ENCODE measurements at places on chromosomes 2 and 18.

DNA sequence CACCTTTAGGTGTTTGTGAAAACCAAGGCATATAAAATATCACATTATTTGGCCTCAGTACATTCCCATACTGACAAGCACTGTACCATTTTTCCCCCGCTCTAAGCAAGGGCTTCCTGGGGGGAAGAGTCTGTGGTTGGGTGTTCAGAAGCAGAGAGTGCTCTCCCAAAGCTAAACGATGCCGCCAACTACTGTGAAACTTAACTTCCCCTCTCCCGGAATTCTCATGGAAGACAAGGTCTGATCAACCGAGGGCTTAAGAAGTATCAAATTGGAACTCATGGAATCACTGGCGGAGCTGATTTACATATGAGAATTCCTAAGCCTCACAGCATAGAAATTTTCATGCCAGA lies 433 bp upstream of the MFF start:
- DNase-seq, result no peak

GRCh38 chr2:147250652-147251356 lies 594.0 kb upstream of the ACVR2A start:
- no peak for DNase-seq

- no peak for DNase-seq
These were observed 34.3 kb upstream of the ODC1 start for GRCh38 chr2:10482460-10482859.

GRCh38 chr2:103860016-103860415 lies 993.9 kb upstream of the POU3F3 start:
- no peak for DNase-seq

DNA sequence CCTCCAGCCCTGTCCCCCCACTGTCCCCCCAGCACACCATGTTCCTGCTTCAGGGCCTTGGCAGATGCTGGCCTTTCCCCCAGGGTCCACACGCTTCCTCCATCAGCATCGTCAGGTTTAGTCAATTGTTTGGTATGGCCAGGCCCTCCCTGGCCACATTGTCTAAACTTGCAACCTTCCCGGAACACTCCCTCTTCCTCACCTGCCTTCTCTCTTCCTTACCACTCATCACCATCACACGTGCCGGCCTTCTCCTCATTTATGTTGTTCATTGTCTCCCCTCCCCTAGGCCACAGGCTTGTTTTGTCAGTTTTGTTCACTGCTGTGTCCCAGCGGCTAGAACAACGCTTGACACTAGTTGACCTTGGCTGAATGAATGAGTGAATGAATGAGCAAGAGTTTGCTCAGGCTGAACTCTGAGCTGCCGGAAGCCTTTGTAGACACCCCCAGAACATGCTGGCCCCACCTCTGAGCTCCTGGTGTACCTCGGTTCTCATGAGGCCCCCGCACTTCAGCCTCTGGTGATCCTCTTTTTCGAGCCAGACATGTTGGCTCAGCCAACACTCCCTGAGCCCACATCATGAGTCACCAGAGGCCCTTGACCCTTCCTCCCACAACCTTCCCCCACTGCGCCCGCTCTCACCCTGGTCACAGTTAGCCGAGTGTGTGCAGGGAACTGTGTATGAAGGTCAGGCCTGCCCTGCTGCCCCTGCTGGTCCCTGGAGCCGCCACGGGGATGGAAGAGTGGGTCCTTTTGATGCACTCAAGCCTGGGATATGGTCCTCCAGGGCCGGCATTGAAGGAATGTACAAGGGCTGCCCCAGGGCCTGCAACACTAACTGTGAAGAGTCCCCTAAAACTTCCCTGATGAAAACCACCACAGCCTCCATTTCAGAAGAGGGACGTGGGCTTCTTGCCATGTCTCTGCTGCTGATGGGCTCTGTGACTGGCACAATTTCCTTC lies 57.5 kb downstream of the HS1BP3 start:
- DNase-seq, result no peak

DNA sequence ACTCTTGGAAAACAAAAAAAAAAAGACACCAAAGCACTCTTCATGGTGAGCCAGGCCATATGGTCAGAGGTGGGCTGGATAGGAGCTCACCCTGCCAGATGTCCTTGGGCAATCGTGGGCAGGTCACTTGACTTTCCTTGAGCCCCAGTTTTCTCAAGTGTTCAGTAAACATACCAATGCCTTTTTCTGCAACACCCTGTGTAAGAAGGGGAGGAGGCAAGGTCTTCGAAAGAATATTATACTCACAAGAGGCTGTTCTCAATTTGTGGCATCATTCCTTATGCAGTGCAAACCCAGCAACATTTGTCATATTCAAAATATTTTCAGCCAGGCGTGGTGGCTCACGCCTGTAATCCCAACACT lies 22.9 kb upstream of the TMEM87B start:
- no peak for DNase-seq

DNA sequence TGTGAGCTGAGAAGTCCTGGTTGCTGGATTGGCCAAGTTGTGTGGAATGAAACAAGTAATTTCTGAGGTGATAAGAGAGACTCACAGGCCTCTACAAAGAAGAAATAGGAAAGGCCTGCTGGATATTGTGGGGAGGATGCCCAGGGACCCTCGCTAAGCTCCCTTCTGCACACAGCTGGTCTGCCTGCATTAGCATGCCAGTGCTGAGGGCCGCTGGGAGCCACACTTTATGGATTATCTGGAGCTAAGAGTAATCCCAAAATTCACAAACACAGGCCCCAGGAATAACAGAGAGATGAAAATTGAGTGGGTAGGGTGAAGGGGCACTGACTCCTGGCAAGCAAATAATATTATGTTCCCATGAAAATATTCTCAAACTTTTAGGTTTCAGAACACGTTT lies 114.9 kb upstream of the SIX3 start:
- no peak for DNase-seq

All from COR-L47 (cell line).